ENCODE measurements at places on chromosomes 4 and X. TPM values are rescaled to one million over a fixed set of nuclear protein-coding genes. Genes with fewer than 3 reads are reported as not detected.
A peak's percentile ranks its signal among the peaks of the same experiment; 100 is the strongest.

KLB gene
- total RNA-seq: not detected

GAGE13 gene
- not detected for total RNA-seq

DNA sequence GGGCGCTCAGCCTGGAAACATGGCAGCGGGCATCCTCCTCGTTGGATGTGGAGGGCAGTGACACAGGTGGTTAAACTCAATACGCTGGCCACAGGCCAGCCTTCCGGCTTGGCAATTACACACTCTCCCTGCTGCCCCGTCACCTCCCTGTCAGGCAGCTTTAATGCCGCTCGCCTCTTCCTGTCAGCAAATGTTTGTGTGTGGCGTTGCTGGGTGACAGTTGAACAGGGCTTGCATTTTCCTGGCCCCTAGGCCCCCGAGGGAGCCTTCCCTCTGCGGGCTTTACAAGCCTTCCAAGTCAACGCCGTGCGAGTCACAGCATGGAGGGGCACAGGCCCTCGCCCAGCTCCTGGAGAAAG lies 620.0 kb downstream of the BCOR start:
- H3K27me3 ChIP-seq: no peaks in the 10 kb centered on the region
- H3K36me3 ChIP-seq: no peaks in the 10 kb centered on the region
- no peak overlapping the region for H3K4me3 ChIP-seq
- peaks cover 5% of the 10 kb centered on the region for H3K4me1 ChIP-seq
- no peak for DNase-seq

- peaks cover 11% of the 10 kb centered on the region for H3K4me1 ChIP-seq
- H3K27me3 ChIP-seq: peaks cover 30% of the 10 kb centered on the region
- peaks cover 1% of the 10 kb centered on the region for H3K36me3 ChIP-seq
- DNase-seq: no peak
- H3K4me3 ChIP-seq: no peak overlapping the region
These were observed 24.9 kb upstream of the SGMS2 start for GRCh38 chr4:107799669-107800450.

- H3K4me3 ChIP-seq: no peak overlapping the region
- DNase-seq: no peak
- H3K36me3 ChIP-seq: peaks cover 2% of the 10 kb centered on the region
- no peaks in the 10 kb centered on the region for H3K27me3 ChIP-seq
- no peak overlapping the region for H3K27ac ChIP-seq
These were observed 5.1 kb upstream of the MCUB start for GRCh38 chr4:109554971-109555370.

SUPT20HL1 gene
- not detected for total RNA-seq

DNA sequence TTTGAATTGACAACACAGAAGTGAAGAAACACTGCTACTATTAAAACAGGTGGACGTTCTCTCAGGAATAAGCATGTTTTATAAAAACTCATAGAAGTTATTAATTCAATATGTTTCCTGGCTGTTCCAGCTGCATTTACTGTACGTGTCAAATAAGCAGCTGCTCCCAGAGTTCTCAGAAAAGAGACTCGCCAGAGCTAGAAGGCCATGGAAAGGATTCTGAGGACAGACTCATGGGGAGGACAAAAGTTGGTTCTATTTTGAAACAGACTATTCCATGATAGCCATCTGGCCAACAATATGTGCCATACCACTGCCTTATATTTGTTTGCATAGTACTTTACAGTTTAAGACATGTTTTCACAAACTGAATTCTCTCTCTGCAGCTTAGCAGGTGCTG lies 136.5 kb downstream of the NR3C2 start:
- H3K4me1 ChIP-seq: no peaks in the 10 kb centered on the region
- H3K27me3 ChIP-seq: peaks cover 16% of the 10 kb centered on the region
- no peak overlapping the region for H3K4me3 ChIP-seq
- H3K27ac ChIP-seq: no peak overlapping the region
- H3K36me3 ChIP-seq: no peaks in the 10 kb centered on the region
- no peak for DNase-seq

SLC16A2 gene
- total RNA-seq: 18.3 TPM

DNA sequence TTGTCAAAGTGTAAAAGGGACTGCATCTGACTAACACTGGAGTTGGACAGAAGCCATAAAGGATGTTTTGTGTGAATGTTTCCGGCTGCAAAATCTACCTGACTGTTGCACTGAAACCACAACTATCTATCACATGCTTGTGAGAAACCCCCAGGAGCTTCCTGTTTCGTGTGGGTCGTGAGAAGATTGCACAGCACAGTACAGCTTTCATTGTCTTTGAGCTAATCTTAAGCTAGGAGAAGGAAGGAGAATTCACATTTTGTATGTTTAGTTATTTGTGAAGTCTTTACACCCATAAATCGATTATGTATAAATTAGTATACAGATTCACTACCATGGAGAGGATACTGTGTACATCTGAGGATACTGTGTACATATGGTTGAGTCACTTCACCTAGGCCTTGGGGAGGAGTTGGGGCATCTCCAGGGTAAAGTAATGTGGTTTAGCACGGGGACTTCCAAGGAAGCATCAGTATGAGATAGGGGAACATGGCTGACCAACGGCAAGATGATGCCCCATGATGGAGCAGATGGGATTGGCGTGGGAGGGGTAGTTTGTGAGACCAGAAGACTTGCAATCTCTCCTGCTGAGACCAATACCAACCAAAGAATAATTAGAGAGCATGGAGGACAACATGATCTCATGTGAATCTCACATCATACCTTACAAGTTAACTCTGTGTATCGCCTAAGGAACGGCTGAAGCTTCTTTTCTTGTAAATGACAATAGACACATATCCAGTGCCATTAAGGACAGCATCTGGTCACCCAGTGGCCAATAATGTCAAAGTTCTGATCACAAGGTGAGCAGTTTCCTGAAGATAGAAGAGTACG lies 43.1 kb upstream of the FAM9C start:
- H3K27ac ChIP-seq: no peak overlapping the region
- H3K4me1 ChIP-seq: peaks cover 16% of the 10 kb centered on the region

- no peaks in the 10 kb centered on the region for H3K36me3 ChIP-seq
- no peak for DNase-seq
- no peaks in the 10 kb centered on the region for H3K4me1 ChIP-seq
- no peak overlapping the region for H3K27ac ChIP-seq
- no peak overlapping the region for H3K4me3 ChIP-seq
These were observed 17.0 kb upstream of the AP1AR start for GRCh38 chr4:112214390-112215264.

DNA sequence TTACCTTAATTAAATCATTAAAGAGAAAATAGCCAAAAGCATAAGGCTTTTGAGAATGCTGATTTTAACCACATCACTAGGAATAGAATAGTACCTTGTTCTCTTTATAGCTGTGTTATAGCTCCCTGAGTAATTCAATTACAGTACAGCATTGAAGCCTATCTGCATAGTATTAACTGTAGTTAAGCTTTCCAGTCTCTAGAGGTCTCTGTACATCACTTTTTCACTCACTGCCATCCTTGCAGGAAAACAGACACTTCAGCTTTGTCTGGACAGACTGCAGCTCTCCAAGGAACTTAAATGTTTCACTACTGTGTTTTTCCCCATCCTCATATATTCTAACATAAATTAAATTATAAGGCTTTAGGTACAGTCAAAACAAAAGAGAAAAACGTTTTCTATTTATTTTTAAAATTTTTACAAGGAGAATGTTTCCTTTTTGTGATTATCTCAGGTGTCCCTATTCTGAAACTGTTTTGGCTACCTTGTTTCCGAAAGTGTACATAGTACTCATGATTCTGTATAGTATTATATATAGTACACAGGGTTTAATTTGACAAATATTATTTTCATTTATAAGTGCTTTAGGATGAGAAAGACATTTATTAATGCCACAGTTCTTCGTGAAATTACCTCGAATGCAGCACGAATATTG lies 407.9 kb downstream of the PCDH18 start:
- H3K27ac ChIP-seq: no peak overlapping the region
- DNase-seq: no peak
- no peaks in the 10 kb centered on the region for H3K36me3 ChIP-seq
- H3K4me1 ChIP-seq: peaks cover 14% of the 10 kb centered on the region
- no peak overlapping the region for H3K4me3 ChIP-seq
- H3K27me3 ChIP-seq: no peaks in the 10 kb centered on the region

DNA sequence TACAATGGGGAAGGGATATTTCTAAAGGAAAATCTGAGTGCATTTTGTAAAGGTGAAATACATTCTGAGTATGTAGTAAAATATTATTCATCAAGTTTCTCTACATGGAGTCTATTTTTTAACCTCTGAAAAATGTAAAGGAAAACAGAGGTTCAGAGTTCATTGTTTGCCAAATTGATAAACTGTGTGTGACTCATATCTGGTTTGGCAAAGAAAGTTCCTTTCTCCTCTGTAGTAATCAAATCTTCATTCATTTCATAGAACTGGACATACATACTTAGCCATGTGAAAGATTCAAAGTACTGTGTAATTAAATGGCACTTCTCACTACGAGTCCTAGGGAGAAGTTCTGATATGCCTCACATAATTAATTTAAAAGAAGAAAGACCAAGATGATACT lies 61.6 kb downstream of the HPGD start:
- DNase-seq: no peak
- no peak overlapping the region for H3K27ac ChIP-seq
- no peaks in the 10 kb centered on the region for H3K36me3 ChIP-seq
- H3K4me1 ChIP-seq: peaks cover 3% of the 10 kb centered on the region
- no peak overlapping the region for H3K4me3 ChIP-seq

DNA sequence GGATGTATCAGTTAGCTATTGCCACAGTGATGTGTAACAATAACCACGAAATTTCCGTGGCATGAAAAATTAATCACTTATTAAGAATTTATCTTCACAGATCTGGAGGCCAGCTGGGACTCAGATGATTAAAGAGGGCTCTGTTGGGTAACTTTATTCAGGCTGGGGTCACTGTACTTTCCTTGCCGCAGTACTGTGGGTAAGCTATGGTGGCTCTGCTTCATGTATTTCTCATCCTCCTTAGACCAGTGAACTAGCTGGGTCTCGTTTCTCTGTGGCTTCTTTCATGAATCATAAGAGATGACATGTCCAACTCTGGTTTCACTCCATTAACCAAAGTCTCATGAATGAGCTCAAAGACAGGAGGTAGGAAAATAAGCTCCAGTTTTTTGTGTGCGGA lies 13.5 kb downstream of the TEX13B start:
- H3K4me1 ChIP-seq: no peaks in the 10 kb centered on the region
- H3K4me3 ChIP-seq: no peak overlapping the region
- H3K27me3 ChIP-seq: peaks cover 6% of the 10 kb centered on the region
- peaks cover 1% of the 10 kb centered on the region for H3K36me3 ChIP-seq

DNA sequence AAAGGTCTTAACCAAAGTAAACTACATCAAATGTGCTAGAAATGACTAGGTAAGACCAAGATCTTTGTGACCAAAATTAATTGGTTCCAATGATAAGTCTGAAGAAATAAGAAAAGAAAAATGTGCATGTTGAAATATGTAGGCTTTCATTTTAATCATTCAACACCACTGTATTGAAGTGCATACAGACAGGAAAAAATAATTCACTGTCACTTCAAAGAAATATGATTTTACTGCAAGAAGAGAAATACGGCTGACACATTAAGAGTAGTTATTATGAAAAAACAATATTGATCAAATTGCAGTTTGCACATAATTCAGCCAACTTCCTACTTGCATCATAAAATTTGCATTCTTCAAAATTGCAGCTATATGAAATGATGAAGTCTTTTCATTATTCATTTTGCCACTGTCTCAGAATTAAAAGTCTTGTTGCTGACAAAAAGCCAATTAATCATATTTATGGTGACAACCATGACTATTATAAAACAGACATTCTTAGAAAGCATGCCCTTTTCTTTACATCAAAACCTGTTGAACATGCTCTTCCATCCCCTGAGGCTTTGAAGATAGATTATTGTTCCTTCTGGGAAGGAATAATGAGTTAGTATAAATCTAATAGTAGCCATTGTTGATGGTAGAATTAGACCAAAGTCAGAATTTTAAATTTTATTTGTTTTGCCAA lies 405.9 kb upstream of the MAD2L1 start:
- H3K4me3 ChIP-seq: no peak overlapping the region
- no peak for DNase-seq
- no peaks in the 10 kb centered on the region for H3K4me1 ChIP-seq
- no peak overlapping the region for H3K27ac ChIP-seq
- H3K27me3 ChIP-seq: no peaks in the 10 kb centered on the region

DNA sequence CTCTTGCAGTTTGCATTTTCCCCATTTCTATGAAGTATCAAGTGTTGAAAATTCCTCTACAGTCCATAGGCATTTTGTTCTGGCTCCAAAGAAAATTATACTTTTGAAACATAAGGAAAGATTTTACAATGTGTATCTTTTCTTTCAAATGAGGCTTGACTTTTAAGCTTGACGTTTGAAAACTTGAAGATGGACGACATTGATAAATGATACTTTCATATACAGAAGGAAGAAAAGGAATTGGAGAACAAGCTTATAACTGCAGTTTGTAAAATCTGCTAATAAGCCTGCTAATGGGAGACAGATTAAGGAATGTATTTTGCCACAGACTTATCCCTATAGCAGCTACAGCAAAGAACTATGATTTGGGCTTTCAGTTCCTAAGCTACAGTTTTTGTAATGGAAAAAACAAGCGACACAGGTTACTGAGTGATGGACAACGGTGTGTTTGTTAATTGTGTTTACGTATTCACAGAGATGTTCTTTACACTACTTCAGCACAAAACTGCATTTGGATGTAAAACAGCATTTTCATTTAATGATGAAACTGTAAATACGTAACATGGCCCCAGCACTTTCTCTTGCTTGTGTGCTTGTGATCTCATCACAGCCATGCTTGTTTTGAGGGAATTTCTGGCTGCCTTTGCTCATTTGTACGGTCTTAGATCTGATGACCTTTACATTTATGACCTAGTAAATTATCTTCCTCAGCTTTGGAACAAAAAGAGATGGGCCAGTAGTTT lies 83.2 kb upstream of the FAT1 start:
- H3K4me1 ChIP-seq: peaks cover 20% of the 10 kb centered on the region
- no peak for DNase-seq
- H3K4me3 ChIP-seq: no peak overlapping the region
- H3K27ac ChIP-seq: peak overlapping the region; percentile 55
- H3K36me3 ChIP-seq: no peaks in the 10 kb centered on the region
- H3K27me3 ChIP-seq: no peaks in the 10 kb centered on the region

DNA sequence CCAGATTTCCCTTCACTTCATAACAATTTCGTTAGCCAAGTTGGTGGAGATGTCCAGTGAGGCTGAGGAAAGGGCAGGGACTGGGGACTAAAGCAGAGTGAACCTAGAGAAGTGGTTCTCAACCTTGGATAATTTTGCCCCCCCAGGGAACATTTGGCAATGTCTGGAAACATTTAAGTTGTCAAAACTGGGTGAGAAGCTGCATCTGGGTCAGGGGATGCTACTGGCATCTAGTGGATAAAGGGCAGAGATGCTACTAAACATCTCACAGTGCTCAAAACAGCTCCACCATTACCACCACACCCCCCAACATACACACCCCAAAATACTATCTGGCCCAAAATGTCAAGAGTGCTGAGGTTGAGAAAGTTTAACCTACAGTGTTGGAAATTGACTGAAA lies 32.0 kb upstream of the FGF16 start:
- no peaks in the 10 kb centered on the region for H3K4me1 ChIP-seq
- no peak overlapping the region for H3K27ac ChIP-seq
- no peaks in the 10 kb centered on the region for H3K27me3 ChIP-seq
- H3K36me3 ChIP-seq: no peaks in the 10 kb centered on the region
- no peak for DNase-seq

TMEM31 gene
- not detected for total RNA-seq

TEC gene
- 0.35 TPM for total RNA-seq

GRCh38 chr4:6732441-6733357 lies 16.7 kb downstream of the BLOC1S4 start:
- H3K27ac ChIP-seq: peak overlapping the region; percentile 96
- H3K4me3 ChIP-seq: no peak overlapping the region
- DNase-seq: no peak

- no peak overlapping the region for H3K27ac ChIP-seq
- no peaks in the 10 kb centered on the region for H3K27me3 ChIP-seq
- H3K36me3 ChIP-seq: peaks cover 10% of the 10 kb centered on the region
- no peak for DNase-seq
- H3K4me3 ChIP-seq: no peak overlapping the region
- H3K4me1 ChIP-seq: no peaks in the 10 kb centered on the region
These were observed 83.7 kb downstream of the DHRSX start for GRCh38 chrX:2416851-2417604.

DUSP9 gene
- 0.77 TPM for total RNA-seq

GLA gene
- 28.1 TPM for total RNA-seq

All from chondrocyte (in vitro differentiated cells).